Left renal pelvis (tissue), 4 donors: ENCODE measurements at places on chromosomes 7 and 10. TPM values are rescaled to one million over a fixed set of nuclear protein-coding genes. Genes with fewer than 3 reads are reported as not detected.

GSDME gene
- polyA plus RNA-seq = 15.1 TPM

IL2RA gene
- polyA plus RNA-seq = 0.07 TPM

MORN4 gene
- 28.9 TPM for polyA plus RNA-seq

CREB5 gene
- polyA plus RNA-seq = 9.2 TPM

INTS15 gene
- polyA plus RNA-seq = 51.4 TPM

HOXA3 gene
- polyA plus RNA-seq = 53.0 TPM

CTBP2 gene
- polyA plus RNA-seq = 90.5 TPM

TMEM254 gene
- polyA plus RNA-seq = 43.7 TPM

PRKG1 gene
- 13.6 TPM for polyA plus RNA-seq

LIPM gene
- polyA plus RNA-seq = not detected

CLDN3 gene
- 28.4 TPM for polyA plus RNA-seq

CCDC3 gene
- 13.3 TPM for polyA plus RNA-seq

TAS2R5 gene
- 1.7 TPM for polyA plus RNA-seq

VKORC1L1 gene
- polyA plus RNA-seq = 32.4 TPM

OR2A7 gene
- 7.5 TPM for polyA plus RNA-seq

NME8 gene
- polyA plus RNA-seq = 0.20 TPM

CALHM1 gene
- 0.07 TPM for polyA plus RNA-seq

LIPN gene
- polyA plus RNA-seq = not detected
